Fibroblast of skin of back (primary cell): ENCODE measurements at places on chromosomes 5 and 9.

DNA sequence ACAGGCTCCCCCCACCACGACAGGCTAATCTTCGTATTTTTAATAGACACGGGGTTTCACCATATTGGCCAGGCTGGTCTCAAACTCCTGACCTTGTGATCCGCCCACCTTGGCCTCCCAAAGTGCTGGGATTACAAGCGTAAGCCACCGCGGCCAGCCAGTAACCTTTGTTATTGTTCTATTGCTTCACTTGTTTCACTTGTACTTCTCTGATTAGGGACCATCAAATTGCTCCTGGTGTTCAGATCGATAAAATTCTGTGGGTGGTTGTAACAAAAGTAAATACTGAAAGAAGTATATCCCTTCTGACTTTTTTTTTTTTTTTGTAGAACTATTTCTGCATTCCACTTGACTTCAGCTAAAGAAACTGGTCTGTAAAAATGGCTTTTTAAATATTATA is 445.5 kb upstream of the CDH10 start:
- no peak for DNase-seq

- no peak for DNase-seq
Measured at GRCh38 chr5:179417696-179418095, 72.4 kb upstream of the ADAMTS2 start.

GRCh38 chr9:85716031-85716877 is 25.5 kb downstream of the AGTPBP1 start:
- no peak for DNase-seq

GRCh38 chr9:115456515-115456914 is 338.6 kb upstream of the TNC start:
- peak; percentile 9 for DNase-seq

DNA sequence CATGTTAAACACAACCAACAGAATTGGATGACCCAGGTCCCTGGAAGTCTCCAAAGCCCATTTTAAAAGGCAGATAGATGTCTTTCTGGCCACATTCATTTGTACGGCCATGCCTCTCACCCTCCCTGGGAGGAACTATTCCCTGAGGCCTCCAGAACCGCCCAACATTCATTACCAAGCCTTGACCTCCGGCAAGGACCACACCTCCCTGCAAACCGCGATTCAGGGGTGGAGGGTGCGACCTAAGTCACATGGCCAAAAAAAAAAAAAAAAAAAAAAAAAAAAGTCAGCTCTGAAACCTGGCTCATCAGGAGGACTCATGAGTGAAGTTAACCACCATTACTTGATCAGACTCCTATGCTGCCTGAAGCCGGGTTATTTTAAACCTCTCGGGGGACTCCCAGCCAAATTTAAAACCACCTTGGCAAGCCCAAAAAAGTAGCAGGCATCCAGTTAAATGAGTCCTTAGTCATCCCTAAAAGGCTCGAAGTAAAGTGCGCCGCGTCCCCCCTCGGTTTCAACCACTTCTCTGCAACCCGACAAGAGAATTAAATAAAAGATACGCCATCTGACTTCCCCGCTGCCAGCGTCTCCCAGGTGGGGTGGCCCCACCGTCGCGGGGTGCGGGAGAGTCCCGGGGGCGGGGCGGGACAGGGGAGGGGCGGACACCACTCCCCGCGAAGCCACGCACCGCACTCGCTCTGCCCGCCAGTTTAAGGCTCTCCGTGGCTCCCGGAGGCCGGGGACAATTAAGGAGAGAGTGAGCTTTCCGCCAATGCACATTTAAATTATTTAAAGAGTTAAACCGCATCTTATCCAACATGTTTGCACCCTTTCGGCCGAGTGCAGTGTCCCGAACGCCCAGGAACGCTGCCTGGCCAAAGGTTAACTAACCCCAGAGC is 2.3 kb downstream of the KLF9 start:
- peak; percentile 52 for DNase-seq

- no peak for DNase-seq
Measured at GRCh38 chr9:124894035-124894740, 32.3 kb downstream of the ARPC5L start.
